AG09309 (cell line): ENCODE measurements at places on chromosomes 3 and 15.

DNA sequence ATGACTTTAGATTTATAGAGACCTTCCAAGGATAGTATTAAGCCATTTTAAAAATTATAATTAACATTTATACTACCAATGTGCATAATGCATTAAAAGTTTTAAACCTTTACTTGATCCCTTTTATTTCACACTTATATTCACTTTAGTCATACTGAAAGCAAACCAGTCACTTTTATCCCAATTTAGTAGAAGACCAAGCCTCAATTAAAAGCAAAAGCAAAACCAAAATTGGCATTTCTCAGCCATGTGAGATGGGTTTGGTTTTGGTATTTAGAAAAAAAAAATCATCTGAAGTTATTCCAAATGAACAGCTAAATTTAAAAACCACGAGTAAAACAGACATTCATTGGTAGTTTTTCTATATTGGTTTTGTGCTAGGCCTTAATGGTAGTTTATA lies 249.4 kb downstream of the LPP start:
- no peak for DNase-seq

DNA sequence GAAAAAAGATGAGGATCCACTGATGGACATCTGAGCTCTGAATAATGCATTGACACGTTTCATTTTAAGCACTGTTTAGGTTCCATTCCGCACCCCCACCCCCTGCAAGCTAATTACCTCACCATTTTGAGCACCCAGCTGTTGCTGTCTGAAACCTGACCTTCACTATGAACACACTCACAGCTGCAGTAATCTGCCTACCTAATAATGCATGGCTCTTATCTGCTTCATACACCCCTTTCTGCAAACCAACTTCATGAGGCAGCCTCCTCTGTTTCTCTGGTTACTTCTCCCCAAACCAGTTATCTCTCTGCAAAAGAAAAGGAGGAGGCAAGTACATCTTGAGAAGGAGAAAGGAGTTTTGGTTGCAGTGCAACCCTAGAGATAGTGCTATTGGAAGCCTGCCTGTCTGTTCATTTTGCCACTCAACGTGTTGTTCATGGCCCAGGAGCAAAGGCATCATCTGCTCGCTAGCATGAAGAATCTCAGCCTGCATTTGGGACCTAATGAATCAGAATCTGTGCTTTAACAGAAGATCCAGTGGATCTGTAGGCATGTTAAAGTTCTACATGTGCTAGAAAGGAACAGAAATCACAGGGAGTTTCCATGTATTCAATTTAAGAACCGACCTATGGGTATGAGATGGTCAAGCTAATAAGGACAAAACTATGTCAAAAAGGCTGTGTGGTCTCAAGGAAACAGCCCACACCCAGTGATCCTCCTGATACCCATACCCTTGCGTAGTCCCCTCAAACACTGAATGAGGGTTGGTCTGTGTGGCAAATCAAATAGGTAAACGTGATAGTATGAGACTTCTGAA lies 87.2 kb downstream of the MB21D2 start:
- no peak for DNase-seq

- no peak for DNase-seq
Observed at GRCh38 chr15:31440754-31441311, 114.2 kb downstream of the KLF13 start.

DNA sequence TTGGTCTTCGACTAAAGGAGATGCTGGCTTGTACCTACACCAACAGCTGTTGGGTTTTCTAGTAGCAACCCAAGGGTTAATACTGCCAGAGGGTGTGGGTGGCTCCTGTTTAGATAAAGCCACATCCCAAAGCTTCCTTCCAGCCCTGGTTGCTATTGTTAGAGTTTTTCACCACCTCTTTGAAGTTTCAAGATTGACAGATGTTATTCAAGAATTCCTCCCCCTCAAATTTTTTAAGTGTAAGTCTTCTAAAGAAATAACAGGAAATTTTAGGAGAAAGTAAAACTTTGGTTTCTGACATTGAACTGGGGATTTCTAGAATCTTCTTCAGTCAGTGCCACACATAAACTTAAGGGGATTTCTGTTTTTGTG lies 60.9 kb downstream of the TGFBR2 start:
- no peak for DNase-seq

- DNase-seq: no peak
Observed at GRCh38 chr15:51348688-51349087, 7.2 kb downstream of the GLDN start.

GRCh38 chr15:35768949-35769348 lies 223.0 kb upstream of the DPH6 start:
- DNase-seq: no peak

DNA sequence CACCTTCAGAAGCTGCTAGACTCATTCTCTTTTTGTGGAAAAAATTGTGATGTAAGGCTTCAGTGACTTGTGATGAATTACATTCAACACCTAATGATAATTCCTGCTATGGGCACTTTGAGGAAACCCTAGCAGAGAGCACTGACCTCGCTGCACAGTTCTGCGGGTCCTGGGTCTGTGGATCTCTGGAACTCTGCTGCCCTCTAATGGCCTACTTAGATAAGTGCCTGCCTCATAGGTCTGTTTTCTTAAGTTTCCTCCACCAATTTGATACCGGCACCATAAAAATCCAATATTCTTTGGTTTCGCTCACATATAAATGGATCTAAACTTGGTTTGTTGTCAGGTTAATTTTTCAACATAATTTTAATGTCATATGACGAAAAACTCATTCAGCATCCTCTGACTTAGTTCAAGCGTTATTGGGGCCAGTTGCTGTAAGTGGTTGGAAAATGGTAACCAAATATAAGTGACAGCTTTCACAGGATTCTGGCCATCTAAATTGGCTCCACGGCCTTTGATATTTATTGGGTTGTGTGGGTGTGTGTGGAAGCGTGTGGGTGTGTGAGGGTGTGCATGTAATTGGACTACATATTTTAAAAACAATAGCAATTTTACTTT lies 10.4 kb downstream of the SLITRK3 start:
- peak; percentile 4 for DNase-seq

- DNase-seq: no peak
Observed at GRCh38 chr15:35209838-35210237, 124.7 kb upstream of the NANOGP8 start.

DNA sequence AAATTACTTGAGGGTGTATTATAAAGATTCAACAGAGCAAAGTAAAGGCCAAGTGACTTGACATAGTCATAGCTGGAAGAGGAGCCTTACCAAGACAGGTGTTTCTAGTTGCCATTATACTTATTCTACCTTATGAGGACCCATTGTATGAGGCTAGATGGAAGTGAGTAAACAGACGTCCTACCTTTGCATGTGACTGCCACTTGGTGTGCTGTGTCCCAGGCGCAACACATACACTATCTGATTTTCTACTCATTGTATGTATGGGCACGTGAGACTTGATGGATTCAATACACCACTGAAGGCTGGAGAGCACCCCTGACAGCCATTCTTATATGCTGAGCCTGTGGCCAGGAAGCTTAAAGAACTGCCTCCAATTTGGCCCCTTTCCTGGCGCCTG lies 40.5 kb downstream of the BOC start:
- no peak for DNase-seq

- no peak for DNase-seq
Observed at GRCh38 chr3:186534113-186534669, 10.0 kb downstream of the CRYGS start.

GRCh38 chr3:141740349-141740748 lies 2.3 kb downstream of the RNF7 start:
- no peak for DNase-seq

DNA sequence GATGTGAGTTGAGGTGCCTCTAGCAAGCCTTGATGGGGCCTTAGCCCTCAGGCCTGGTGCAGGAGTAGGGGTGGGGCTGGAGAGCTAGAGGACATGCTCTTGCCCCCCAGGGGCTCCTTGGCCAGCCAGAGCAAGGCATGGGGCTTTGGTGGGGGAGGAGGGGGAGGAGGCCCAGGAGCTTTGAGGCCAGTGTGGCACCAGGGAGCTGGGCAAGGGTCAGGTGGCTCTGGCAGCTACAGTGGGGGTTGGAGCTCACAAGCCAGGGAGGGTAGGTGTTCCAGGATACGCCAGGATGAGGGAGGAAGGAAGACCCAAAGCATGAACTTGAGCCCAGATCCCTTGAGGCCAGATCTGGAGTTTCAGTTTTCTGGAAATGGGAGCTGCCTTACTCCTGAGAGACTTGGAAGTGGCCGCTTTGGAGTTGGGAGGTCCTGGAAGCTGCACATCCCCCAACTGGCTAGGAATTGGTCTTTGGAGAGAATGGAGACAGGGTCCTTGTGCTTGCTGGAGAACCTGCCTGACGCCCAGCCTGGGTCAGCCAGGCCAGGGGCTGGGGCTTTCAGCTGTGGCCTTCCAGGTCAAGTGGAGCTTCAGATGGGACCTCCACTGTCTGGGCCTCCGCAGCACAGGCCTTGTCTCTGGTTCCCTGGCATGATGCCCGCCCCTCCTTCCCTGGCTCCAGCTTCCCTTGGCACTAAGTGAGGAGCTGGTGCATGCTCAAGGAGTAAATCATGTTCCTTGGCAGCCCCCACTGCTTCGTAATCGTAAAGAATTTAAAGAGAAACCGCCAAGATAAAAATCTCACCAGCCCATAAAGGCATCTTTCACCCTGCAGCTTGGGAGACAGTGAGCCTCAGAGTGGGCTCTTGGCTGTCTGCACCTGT lies 8.7 kb downstream of the SEMA3F start:
- DNase-seq: peak; percentile 88

GRCh38 chr3:117480525-117480924 lies 770.9 kb downstream of the TUSC7 start:
- no peak for DNase-seq

DNA sequence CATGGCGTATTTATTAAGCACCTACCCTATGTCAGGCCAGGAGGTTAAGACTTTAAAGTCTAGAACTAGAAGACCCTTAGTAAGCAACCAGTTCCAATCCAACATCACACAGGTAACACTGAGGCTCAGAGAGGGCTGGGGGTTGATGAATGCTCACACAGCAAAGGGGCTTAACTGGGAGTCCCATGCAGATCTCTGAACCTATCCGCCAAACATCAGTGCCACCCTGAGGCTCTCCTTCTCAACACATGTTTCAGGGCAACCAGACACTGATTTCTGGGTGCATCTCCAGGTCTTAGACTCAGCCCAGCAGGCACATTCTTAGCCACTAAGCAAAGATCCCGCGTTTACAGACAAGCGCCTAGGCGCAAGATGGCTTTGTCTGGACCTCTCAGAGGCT lies 92.0 kb upstream of the SLC6A11 start:
- DNase-seq: no peak

- DNase-seq: no peak
Observed at GRCh38 chr3:10157031-10157430, 7.7 kb upstream of the IRAK2 start.

- DNase-seq: no peak
Observed at GRCh38 chr15:40829115-40829514, 607 bp upstream of the PPP1R14D start.

- DNase-seq: no peak
Observed at GRCh38 chr3:81516042-81516441, 245.4 kb downstream of the GBE1 start.

DNA sequence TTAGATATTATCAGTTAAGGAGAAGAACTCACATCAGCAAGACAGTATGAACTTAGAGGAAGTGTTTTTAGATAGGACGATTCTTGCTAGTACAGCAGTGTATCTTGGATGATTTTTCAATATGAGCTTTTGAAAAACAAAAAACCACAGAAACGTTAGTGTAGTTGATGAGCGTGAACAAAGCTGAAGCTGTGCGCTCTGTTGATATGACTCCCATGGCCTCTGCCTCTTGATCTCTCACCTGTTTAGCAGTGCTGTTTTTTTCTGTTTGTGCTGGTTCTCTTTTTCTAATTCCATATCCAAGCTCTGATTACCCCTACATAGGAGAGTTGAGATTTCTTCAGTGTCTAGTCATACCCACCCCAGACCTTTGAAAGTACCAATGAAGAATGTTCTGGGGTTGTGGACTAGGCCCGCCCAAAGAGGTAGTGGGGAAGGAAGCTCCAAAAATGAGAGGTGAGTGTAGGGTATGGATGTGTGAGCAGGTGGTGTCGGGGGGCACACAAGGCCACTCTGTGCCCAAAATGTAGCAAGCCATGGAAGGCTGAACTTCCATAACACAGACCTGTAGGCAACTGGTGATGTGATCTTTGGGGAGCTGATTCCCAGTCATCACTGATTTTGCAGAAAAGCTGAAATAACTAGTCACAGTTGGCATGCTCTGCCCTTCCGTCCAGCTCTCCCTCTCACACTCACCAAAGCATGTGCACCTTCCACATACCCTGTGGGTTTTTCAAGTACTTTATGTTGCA lies 20.0 kb upstream of the CMTM7 start:
- no peak for DNase-seq

GRCh38 chr15:92466834-92467233 lies 73.2 kb downstream of the ST8SIA2 start:
- DNase-seq: no peak

DNA sequence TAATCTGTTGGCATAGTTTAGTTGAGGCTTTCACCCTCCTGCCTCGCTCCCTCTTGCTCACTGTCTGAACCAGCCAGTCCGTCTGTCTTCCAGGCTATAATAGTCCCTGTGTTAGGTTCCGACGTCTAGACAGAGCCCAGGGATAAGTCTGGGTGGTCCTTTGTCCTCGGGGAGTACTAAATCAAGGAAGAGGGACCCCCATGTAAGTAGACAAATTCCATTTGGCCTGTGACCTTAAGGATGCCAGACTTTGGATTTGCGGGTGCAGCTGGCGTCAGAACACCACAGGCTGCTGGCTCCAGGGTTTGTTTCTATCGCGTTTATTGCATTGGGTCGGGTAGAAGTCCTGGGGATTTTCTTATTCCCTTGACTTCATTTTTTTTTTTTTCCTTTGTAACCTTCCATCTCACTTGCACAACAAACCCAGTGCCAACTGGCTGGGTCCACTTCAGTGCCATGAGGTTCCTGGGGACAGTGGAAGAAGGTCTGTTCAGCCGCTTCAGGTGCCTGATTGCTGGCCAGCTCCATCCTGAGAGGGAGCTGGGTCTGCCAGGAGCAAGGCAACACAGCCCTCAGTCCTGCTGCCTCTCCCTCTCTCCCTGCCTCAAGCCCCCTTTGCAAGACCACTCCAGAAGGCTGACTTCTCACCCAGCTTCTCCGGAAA lies 95.4 kb upstream of the KLHL25 start:
- DNase-seq: no peak

DNA sequence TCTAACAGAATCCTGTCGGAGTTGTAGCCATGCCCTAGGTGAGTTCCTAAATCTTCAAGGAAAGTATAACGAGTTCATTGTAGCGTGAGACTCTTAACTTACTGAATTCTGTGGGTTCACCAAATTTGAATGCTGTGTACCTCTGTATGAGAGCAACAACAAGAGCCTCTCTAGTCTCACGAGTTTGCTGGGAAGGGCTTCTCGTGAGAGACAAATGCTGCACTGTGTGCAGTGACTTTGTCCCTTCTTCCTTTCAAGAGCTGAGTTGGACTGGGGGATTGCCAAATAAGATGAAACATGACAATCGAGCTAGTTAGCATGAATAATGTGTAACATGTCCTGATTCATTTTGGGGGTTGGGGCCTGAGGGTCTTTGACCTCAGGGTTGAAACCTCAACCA lies 32.2 kb downstream of the KAT2B start:
- no peak for DNase-seq

DNA sequence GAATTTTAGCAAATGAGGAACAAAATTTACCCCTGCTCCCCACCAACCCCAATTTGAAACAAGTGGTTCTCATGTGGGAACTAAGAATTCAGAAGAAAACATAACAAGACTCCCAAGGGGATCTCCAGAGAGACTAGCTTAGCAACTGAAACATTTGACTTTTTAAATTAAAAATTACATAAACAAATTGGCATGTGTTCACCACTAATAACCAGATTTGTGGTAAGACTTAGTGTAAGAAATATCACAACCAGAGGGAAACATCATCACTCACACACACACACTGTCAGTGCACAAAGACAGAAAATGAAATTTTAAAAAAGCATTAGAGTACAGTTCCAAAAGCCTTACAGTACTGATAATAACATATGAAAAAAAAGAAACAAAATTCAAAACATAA lies 348.8 kb downstream of the CGGBP1 start:
- no peak for DNase-seq
